Cortex of kidney (tissue), 1 donor: ENCODE measurements at places on chromosomes 7 and 10.

DNA sequence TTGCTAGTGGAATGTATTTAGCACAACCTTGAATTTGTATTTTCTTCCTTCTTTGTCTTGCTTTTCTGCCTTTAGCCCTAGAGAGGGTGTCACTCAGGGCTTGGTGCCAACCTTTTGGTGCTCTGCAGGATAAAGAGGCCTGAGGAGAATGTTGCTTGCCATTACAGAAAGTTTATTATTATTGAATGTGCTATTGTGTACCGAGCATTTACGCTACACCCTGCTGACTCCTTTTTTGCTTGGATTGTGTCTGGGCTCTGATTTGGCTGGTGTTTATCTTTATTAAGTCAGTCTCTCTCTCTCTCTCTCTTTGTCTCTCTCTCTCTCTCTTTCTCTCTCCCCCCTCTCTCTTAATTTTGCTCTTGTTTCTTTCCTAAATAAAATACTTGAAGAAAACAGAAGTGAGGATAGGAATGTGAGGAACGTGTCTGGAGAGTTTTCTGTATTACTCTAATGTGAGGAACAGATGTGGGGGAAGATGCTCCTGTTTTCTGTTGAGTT is 284.4 kb upstream of the PHYHIPL start:
- DNase-seq: no peak

- no peak for DNase-seq
These were observed 431.3 kb upstream of the ETV1 start for GRCh38 chr7:14420768-14421167.

- DNase-seq: no peak
These were observed 73.4 kb downstream of the GOLGA7B start for GRCh38 chr10:97923057-97923456.

DNA sequence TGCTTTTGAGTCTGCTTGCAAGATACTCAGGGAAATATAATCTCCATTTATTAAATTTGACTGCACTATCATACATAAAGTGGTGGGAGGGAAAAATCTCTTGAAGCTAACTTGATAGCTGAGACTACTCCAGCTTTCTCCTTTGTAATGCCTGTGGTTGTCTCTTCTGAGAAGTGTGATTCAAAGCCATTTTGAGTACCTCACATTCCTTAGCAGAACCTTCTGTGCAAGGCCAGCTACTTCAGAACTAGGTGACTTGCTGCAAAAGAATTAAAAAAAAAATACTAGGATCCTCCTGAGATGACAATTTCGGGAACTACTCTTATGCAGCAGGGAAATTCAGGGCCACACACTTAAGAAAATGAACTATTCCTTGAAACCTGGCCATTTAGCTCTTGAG is 294.8 kb downstream of the MDFIC start:
- no peak for DNase-seq

- no peak for DNase-seq
These were observed 18.4 kb downstream of the ADAM8 start for GRCh38 chr10:133258066-133258817.

- no peak for DNase-seq
These were observed 35.2 kb upstream of the RET start for GRCh38 chr10:43041422-43042342.

- DNase-seq: no peak
These were observed 1.2 kb downstream of the SFRP4 start for GRCh38 chr7:37915438-37915837.

GRCh38 chr7:52100-52499 is 140.3 kb upstream of the FAM20C start:
- no peak for DNase-seq

DNA sequence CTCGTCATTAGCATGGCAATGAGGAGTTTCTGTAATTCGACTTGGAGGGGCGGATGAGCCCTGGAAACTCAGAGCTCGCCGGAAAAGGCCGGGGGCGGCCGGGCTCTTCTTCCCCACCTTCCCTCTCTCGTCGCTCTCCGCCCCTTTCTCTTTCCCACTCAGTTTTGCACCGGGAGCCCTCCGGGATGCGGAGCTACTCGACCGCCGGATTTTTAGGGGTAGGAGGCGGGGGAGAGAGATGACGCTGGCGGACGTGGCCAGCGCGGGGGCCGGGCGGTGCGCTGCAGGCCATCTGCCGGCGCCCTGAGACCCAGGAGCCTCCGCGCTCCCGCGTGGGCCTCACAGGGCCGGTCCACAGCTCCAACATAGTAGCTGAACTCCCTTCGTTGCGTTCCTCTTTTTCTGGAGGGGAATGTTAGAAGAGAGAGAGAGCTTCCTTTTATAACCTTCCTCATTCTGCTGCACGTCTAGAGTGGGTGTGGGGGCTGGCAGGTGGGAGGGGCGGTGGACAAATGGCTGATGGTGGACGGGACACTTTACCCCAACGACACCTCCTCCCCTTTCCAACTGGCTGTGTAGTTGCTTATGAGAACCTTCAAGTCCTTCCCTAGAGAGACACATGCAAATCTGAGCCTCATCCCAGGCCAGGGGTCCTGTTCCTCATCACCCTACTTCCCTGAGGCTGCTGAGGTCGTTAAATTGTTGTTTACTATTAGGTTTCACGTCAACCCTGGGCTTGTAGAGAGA is 1.1 kb upstream of the HOXA1 start:
- no peak for DNase-seq

GRCh38 chr10:132707121-132707775 is 78.7 kb downstream of the NKX6-2 start:
- no peak for DNase-seq

DNA sequence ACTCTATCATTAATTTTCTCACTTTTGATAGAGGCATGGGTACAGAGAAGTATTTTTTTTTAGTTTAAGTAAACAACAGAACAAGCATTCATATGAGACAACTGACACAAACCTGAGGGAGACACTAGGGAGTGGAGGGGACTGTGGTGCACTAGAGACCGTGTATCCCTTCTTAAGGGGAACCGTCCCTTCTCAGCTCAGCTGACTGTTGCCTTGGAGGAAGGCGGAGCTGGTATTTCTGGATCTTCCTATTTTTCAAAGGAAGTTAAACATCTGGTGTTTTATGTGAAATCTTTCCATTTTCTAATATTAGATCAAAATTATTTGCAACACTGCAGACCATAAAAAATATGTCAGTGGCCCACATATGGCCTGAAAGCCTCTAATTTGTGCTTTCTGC is 113.6 kb upstream of the MACROH2A2 start:
- no peak for DNase-seq

GRCh38 chr7:408751-409311 is 110.8 kb downstream of the PDGFA start:
- DNase-seq: no peak

- no peak for DNase-seq
These were observed 17.5 kb upstream of the TEX36 start for GRCh38 chr10:125700355-125700911.

GRCh38 chr7:31095286-31096197 is 43.4 kb downstream of the ADCYAP1R1 start:
- no peak for DNase-seq

DNA sequence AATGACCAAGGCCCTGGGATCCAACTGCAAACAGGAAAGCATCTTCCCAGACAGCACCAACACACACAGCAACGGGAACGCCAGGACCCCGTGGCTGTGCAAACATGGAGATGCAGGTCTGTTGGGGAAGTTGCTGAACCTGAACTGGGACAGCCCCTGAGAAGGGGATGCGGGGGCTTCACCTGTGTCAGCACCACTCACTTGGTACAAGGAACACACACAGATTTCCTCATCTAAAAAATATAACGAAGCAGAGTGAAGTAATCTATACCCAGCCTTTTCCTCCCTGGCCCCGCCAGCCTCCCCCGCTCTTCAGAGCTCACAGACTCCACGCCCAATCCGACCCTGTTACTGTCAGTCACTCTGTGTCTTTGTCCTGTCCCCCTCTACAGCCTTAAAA is 93.0 kb downstream of the PTPRN2 start:
- no peak for DNase-seq

GRCh38 chr10:113961182-113962031 is 82.3 kb upstream of the ADRB1 start:
- no peak for DNase-seq

GRCh38 chr7:53422291-53422690 is 386.9 kb downstream of the POM121L12 start:
- DNase-seq: no peak

- no peak for DNase-seq
These were observed 255.7 kb downstream of the TNS3 start for GRCh38 chr7:47326220-47326619.

DNA sequence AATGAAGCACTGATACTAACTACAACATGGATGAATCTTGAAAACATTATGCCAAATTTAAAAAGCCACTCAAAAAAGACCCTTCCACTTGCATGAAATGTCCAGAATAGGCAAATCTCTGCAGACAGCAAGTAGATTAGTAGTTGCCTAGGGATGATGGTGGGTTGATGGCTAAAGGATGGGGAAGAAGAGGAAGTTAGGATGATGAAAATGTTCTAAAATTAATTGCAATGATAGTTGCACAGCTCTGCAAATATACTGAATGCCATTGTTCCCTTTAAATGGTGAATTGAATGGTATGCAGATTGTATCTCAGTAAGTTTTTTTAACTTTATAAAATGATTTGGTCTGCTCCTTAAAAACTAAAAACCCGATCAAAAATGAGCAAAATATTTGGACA is 7.3 kb upstream of the LIPA start:
- DNase-seq: no peak

DNA sequence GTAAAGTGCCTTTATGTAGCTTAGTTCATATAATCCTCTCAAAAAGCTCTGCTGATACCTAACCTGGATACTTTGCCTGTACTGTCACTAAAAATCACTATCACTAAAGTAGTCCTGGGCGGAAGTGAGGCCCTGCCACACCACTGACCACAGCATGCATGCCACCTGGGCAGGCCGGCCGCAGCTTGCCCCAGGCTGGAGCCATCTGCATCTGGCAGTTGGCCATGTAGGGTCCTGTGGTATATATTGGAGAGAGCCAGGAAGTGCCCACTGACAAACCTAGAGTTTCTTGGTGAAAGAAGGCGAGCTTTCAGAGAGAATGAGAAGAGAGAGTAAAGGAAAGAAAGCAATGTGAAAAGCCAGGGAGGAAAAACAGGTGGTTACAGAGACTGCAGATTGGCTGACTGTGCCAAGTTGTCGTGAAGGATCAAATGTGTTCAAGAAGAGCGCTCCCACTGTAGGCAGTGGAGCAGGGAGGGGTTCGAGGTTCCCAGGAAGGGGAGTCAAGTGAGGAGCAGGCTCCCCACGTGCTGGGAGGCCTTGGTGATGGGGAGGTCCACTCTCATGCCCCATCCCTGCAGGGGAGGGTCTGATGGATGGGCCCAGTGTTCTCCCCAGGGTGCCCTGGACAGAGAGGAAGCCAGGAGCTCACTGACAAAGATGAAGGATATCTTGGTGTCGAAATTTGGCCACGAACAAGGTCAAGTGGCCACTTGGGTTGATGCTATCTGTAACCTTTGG is 13.6 kb downstream of the LOXL4 start:
- no peak for DNase-seq

DNA sequence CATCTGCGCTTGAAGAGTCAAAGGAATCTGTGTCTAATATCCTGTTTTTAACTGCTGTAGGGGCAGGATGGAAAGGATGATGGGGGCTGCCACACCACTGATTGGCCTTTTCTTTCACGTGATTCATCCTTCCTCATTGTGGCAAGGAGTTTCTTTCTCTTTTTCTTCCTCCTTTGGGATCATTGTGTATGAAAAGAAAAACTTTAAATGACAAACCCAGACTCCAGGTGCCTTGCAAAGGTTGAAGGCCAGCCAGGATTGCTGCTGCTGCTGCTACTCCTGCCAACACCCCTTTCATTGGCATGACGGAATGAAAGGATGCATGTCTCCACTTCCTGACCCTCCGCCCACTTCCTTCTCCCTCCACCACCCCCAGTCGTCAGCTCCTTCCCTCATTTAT is 6.5 kb upstream of the OIT3 start:
- DNase-seq: no peak

DNA sequence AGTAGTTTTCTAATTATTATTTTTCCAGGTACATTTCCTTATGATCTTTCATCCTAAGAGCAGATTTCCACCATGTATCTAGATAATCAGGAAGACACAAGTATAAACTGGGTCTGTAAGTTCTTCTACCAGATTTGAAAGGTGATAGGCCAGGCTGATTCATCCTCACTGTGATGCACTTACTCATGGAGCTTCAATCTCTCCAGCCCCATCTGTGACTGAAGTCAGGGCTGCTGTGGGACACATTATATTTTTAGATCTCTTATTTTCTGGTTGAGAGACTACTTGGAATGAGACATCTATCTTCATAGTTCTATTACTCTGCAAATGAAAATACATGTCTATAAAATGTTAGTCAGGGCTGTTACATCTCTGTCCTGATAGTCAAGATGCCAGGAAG is 85.5 kb upstream of the SLC25A13 start:
- no peak for DNase-seq

- DNase-seq: no peak
These were observed 6.0 kb upstream of the DAGLB start for GRCh38 chr7:6453734-6454133.

DNA sequence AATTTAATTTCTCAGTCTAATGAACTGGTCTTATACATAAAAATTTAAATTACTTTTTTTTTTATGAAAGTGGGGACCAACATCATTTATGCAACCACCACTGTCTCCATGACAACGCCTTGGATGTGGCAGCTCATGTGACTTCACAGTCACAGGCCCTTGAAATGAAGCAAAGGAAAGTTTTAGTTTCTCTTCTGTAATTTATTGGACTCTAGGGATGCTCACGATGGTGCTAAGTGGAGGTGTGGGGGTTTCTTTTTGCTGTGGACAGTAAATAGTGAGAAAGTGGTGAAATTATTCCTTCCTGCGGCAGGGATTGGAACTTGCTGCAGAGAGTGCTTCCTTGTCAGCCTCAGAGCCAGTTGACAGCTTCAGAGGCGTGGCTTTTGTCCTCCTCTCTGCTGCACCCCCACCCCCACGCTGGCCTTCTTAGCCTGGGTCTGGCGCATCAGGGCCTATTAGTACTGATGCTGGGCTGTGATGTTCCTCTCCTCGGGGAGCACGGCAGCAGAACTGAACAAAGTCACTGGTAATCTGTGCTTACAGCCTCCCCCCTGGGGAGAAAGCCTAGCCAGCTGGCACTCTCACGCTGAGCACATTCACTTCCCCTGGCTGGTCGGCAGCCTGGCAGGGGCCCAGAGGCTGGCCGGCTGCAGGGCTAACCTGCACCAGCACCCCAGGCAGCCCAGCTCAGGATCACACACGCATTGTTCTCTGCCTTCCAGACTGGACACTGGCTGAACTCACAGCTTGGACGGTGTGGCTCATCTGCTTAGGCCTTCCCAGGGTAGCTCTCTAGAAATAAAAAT is 517.5 kb upstream of the GALNT17 start:
- DNase-seq: no peak
